Neural progenitor cell (in vitro differentiated cells): ENCODE measurements at places on chromosomes 2 and 18. TPM values are rescaled to one million over a fixed set of nuclear protein-coding genes. Genes with fewer than 3 reads are reported as not detected.
A peak's percentile ranks its signal among the peaks of the same experiment; 100 is the strongest.

The STAT4 gene
- 0.32 and 0.62 TPM in 2 replicates for total RNA-seq

The ERBB4 gene
- total RNA-seq, result 0.59 and 1.5 TPM in 2 replicates

GRCh38 chr2:8153258-8153718 lies 528.6 kb upstream of the ID2 start:
- DNase-seq, result no peak

GRCh38 chr2:218964041-218964771 lies 4.7 kb downstream of the CDK5R2 start:
- peak; percentile 48 for DNase-seq

DNA sequence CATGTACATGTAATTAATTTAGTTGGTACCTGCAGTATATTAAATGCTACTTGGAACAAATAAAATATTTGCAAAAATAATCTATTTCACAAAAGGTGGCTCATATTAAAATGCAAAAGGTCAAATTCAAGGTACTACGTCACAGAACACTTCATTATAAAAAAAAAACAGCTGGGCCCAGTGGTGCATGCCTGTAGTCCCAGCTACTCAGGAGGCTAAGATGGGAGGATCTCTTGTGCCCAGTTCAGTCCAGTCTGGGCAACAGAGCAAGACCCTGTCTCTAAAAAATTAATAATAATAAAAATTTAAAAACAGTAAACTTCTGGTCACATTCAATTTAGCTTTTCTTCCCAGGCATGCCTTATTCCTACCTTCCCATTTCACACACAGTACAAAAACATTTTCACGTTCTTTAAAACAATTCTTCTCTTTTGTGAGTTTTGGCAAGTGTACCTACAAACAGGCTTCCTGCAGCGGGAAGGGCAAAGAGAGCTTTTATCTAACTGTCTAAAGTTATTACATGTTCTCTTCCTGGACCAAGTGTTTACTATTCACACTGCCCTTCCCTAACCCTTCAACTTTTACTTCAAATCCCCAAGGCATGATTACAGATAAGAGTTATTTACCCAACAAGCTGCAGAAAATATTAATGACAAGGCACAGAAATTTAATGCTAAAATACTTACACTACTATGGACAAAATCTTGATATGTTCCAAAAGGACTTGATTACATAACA lies 10.7 kb downstream of the BAZ2B start:
- no peak for DNase-seq
